ENCODE measurements at places on chromosomes 7 and 10. TPM values are rescaled to one million over a fixed set of nuclear protein-coding genes. Genes with fewer than 3 reads are reported as not detected.

Gene A1CF
- not detected for total RNA-seq

Gene EIF3A
- total RNA-seq: 102 TPM

Gene MRC1
- 0.63 TPM for total RNA-seq

Gene PDE6C
- not detected for total RNA-seq

Gene GPR158
- total RNA-seq: 7.8 TPM
